ENCODE measurements at places on chromosomes 1 and 21. TPM values are rescaled to one million over a fixed set of nuclear protein-coding genes. Genes with fewer than 3 reads are reported as not detected.
A peak's percentile ranks its signal among the peaks of the same experiment; 100 is the strongest.

- DNase-seq: peak; percentile 72
These were observed 2.6 kb downstream of the TAGLN2 start for GRCh38 chr1:159922511-159923202.

GRCh38 chr1:99704356-99704816, 58.5 kb downstream of the PALMD start:
- DNase-seq: no peak

- DNase-seq: no peak
These were observed 7.3 kb downstream of the POU2F1 start for GRCh38 chr1:167227934-167228378.

GRCh38 chr1:117669572-117669971, 63.7 kb downstream of the TENT5C start:
- no peak for DNase-seq

GRCh38 chr1:244839656-244840055, 4.2 kb downstream of the COX20 start:
- DNase-seq: no peak

GRCh38 chr1:175889848-175890247, 146.5 kb upstream of the TNR start:
- no peak for DNase-seq

- no peak for DNase-seq
These were observed 972 bp upstream of the ENTREP3 start for GRCh38 chr1:155256058-155256852.

DNA sequence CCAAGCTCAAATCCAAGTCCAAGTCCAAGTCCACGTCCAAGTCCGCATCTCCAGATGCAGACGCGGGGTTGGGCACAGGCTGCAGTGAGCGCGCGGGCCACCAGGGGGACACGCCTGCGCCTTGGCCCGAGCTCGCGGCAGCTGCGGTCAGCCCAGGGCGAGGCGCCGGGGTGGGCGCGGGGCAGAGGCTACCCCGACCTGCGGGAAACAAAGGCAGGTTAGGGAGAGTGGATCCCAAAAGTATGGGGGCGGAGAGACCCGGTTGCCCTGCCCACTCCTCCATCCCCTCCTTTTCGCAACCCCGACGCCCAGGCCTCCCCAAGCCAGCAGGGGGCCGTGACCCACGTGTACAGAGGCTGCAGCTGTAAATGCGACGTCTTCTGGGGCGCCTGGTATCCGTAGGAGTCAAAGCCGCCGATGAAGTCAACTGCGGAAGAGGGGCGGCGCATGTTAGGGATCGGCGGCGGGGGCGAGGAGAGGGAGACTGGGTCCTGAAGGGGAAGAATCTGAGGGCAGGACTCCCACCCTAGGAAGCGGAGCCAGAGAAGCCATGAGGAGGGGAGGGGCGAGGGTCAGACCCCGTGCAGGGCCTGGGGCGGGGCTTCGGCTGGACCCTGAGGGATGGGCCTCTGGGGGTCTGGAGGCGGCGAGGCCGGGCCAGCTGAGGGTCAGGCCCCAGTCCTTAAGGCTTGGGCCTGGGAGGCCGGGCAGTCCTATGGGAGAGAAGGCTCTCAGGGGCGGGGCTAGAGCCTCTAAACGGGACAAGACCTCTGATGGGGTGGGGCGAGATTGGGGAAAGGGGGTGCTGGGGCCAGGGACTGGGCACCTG, 58.0 kb downstream of the NKAIN1 start:
- peak; percentile 74 for DNase-seq

GRCh38 chr21:42781971-42782722, 97.2 kb downstream of the WDR4 start:
- no peak for DNase-seq

DNA sequence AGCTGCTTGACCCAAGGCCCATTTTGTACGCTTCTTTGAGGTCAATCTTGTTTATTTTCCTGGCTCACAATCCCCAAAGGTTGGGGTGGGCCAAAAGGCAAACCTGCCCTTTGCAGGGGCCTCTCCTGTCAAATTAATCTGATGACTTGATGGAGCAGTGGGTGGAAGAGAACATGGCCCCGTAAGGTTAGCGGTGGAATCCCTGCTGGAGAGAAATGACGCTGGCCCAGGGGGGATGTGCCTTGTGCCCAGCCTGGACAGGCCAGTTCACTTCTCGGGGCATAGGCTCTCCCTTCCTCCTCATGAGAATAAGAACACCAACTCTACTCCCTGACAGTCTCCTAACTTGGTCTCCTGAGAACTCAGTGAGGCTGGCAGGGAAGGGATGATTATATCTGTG, 40.5 kb downstream of the C1orf198 start:
- DNase-seq: no peak

GRCh38 chr1:40692429-40692895, 958 bp downstream of the NFYC start:
- DNase-seq: no peak

GRCh38 chr21:31490443-31490842, 146.4 kb upstream of the TIAM1 start:
- no peak for DNase-seq

DNA sequence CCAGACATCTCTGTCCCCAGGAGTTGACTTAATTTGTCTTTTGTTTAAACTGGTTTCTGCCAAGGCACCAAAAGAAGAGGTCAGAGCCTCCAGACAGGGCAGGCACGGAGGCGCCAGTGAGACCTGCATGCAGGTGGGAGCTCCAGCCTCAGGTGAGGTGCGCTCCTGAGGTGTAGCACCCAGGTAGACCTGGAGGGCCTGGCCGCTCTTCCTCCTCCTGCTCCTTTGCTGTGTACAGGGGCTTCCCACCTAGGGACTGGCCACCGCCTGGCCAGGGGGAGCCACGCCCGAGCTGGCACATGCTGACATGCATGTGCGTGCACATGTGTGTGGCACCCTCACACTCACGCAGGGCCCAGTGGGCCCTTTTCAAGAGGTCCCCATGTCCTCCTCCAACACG, 158.7 kb downstream of the PEX14 start:
- DNase-seq: no peak

DNA sequence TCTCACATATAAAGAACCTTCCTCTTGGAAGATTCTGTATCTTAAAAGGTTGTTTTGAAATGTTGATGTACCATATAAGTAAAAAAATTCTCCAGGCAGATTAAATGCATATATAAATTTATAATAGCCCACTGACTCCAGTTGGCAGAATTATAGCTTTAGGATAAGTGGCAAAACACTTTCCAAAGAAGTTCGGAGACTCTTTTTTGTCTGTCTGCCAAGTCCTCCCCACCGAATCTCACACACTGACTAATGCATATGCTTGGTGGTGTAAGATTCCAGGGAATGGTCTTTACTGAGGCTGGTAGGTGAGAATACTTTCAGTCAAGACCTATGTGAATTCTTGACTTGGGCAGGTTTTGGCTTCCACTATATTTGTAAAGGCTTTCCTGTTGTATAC, 724.3 kb upstream of the CXADR start:
- no peak for DNase-seq

Gene RUNX3
- 2.0 TPM for total RNA-seq

Gene RXFP4
- total RNA-seq: not detected

Gene NID1
- 87.6 TPM for total RNA-seq

Gene NBPF10
- 4.3 TPM for total RNA-seq

Gene NASP
- total RNA-seq: 66.8 TPM

Data from sciatic nerve (tissue), 2 donors.